GM12891 (cell line): ENCODE measurements at places on chromosomes 2 and 18.

DNA sequence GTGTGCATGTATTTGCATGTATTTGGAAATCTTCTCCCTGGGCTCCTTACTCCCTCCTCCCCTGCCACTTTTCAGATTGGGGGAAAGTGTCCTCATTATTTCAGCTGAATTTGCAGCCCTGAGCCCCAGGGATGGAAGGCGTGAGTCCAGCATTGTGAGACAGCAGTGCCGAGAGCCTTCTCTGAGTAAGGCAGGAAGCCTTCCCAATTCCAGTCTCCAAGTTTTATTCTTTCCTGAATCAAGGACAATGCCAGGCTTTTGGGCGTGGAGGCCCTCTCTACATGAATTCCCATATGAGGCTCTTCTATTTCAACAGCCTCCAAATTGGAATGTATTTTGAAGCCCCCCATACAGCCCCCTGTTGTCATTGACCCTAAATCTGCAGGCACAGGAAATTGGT lies 163.5 kb downstream of the ACKR3 start:
- no peak for DNase-seq

- no peak for DNase-seq
Measured at GRCh38 chr2:84873350-84873749, 7.5 kb downstream of the TRABD2A start.

- no peak for DNase-seq
Measured at GRCh38 chr2:37543999-37544557, 127.4 kb downstream of the CDC42EP3 start.

GRCh38 chr18:6920099-6920955 lies 190.8 kb downstream of the ARHGAP28 start:
- peak; percentile 20 for DNase-seq

- no peak for DNase-seq
Measured at GRCh38 chr2:114642166-114642770, 199.8 kb downstream of the DPP10 start.

DNA sequence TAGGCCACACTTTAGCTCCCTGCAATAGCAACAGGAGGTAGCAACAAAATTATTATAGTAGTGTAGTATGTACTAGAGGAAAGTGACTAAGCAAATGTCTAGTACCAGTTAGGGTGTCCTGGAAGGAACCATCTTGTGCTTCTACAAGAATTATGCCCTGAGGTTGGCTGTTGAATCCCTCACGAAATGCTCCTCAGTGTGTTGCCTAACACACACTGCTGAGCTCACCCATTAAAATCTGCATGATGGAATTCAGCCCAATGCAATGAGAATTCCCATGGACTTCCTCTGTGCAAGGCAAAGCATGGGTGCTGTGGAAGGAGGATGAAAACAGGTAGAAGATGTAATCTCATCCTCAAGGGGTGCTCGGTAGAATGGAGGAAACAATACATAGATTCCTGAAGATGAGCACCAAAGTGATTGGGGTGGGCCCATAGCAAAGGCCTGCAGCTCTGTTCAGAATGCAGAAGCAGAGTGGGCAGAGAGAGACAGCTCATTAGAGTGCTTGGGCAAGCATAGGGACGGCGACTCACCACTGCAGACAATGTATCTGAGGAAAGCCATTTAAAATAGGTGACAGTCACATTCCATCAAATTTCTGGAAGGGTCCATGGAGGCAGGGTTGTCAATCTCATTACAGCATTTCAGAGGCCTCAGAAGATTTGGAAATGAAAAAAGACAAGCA lies 1.2 kb upstream of the UGT1A7 start:
- no peak for DNase-seq

GRCh38 chr2:152694161-152694661 lies 23.1 kb downstream of the PRPF40A start:
- DNase-seq: no peak

DNA sequence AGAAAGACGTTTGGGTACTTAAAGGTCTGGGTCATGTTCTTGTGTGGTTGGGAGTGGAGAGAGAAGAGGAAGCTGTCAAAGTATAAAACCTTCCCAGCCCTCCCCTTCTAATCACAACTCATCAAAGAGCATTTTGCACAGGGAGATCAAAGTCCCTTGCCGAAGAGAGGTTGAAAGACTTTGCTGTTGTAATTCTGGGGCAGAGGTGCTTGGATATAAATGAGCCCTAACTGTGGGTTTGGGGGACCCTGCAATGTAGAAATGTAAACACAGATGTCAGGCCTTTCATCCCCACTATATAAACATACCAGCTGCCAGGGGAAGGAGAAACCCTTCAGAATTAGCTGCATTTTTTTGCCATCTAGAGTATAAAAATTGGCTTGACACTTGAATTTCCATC lies 182.1 kb downstream of the ETAA1 start:
- no peak for DNase-seq

DNA sequence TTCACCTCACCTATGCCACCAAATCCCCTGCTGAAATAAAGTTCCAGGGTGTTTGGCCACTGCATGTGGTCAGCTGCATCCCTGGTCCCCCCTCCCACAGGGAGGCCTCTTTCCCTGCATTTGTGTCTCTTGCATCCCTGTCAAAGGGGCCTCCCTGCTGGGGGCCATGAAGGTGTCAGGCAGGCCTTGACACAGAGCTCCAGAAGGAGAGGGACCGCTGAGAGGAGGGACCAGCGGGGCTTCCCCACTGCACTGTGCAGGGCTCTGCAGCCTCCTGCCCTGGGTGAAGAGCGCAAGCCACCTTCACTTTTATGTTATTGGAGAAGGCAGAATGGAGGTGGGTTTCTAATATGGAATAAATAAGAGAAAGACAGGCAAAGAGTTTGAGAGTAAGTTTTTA lies 230.2 kb downstream of the ANKRD30B start:
- DNase-seq: no peak

DNA sequence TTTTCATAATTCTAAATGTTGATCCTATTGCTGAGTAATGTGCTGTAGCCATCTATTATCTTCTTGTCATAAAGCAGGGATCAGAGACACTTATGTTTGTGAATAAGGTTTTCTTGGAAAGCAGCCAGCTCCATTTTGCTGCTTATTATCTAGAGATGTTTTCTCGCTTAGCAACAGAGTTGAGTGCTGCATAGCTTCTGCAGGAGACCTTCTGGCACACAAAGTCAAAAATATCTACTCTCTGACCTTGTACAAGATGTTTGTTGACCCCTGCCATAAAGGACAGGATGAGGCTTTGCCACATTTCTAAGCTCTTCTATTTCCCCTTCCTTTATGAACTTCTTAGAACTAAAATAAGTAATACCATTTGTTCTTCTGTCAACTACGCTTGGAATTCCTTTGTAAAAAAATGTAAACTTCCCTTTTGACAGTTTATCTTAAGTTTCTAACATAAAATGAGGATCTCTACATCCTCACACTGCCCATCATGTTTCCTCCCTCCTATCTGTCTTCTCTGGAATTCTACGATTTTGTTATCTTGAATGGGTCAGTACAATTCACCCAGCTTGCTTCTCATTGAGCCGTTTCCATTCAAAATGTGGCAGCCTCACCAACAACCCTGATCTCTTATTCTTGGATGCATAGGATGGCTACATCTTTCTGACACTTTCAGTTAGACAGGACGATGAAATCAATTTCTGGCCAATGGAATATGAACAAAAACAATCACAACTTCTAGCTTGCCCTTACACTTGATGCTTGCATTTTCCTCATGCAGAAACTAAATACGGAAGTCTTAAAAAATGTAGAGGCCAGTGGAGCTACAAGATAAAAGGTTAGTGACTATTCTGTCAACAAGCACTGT lies 1377.0 kb downstream of the SUCLG1 start:
- no peak for DNase-seq

- no peak for DNase-seq
Measured at GRCh38 chr2:72135921-72136320, 11.7 kb downstream of the CYP26B1 start.

- no peak for DNase-seq
Measured at GRCh38 chr18:46700066-46700824, 43.2 kb upstream of the LOXHD1 start.

GRCh38 chr2:229343661-229344060 lies 72.6 kb upstream of the PID1 start:
- DNase-seq: no peak

GRCh38 chr2:223214394-223215253 lies 162.6 kb downstream of the KCNE4 start:
- no peak for DNase-seq

GRCh38 chr2:70094171-70094977 lies 7.1 kb downstream of the PCBP1 start:
- no peak for DNase-seq

- DNase-seq: no peak
Measured at GRCh38 chr2:157190151-157190550, 67.4 kb upstream of the GALNT5 start.
